ENCODE measurements at places on chromosomes 1 and 21.

GRCh38 chr21:41444703-41445464 lies 18.8 kb downstream of the MX1 start:
- no peak for DNase-seq

GRCh38 chr1:29251164-29252124 lies 15.1 kb downstream of the PTPRU start:
- DNase-seq, result no peak

DNA sequence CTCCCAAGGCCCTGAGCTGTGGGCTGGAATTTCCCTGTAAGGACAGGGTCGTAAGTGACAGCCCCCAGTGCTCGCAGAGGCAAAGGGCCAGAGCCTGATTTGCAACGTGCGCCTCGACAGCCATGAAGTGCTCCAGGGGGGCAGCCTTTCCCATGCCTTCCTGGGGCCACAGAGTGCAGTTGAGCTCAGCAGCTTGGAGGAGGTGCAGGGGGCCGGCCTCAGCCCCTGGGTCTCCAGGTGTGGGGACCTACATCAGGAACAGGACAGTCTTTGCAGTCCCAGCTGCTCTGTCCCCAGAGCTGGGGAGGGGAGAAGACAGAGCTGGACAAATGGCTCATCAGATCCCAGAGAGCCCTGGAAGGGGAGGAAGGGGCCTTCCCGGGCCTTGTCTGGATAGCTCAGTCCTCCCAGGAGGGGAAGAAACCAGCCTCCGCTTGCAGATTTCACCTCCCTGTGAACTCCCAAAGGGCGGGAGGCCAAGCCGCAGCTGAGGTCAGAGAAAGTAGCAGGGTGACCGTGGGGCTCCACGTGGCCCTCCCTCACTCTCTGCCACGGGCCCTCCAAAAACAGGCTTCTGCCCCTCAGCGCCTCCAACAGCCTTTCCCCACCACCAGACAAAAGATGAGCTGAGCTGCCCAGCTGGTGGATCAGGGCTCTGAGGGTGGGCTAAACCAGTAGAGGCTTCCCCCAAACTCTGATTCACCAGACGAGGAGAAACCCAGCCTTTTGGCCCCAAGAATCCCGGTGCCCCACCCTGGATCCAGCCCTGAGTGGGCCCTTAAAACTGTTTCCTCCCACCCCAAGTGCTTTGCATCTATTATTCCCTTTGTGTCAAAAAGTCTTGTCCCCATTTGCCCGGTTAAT lies 76.5 kb downstream of the DHRS3 start:
- DNase-seq, result no peak

DNA sequence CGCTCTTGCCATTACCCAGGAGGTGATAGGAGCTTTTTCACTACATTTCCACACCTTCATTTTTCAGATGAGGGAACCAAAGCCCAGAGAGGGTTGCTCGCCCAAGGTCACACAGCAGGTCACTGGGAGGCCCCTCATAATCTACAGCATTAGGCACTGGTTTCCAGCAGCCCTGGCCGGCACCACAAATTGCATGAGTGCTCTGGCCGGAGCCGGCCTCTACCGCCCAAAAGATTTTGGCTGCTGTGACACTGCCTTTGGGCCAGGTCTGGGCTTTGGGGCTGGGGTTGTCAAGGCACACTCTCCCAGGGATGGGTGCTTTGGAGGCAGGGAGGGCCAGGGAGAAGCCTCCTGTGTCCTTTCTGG lies 15.4 kb downstream of the DHRS3 start:
- no peak for DNase-seq

- DNase-seq, result no peak
Measured at GRCh38 chr1:101929343-101929742, 67.4 kb downstream of the OLFM3 start.

DNA sequence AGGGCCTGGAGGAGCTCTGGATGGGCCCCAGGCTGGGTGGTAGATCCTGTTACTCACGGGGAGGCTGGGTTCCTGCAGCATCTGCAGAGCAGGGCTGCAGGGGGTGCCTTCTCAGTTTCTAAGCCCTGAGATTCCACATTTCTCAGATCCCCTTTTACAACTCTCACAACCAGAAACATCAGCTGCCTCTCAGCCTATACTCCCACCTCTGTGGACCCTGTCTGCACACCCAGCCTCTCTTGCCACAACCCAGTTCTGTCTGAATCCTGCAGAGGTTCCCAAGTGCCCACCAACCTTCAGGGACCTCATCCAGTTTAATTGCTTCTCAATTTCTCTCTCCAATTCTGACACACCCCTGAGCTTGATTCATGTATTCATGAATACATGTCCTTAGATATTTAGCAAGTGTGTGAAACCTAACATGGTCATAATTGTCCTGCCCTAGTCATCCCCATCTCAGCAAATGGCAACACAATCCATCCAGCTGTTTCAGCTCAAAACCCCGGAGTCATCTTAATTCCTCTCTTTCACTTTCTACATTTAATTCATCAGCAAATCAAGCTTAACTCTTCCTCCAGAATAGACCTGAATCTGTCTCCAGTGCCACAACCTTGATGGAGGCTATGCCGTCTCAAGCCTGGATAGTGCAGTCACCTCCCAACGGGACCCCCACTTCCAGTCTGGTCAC lies 57.0 kb upstream of the NEK2 start:
- no peak for DNase-seq

DNA sequence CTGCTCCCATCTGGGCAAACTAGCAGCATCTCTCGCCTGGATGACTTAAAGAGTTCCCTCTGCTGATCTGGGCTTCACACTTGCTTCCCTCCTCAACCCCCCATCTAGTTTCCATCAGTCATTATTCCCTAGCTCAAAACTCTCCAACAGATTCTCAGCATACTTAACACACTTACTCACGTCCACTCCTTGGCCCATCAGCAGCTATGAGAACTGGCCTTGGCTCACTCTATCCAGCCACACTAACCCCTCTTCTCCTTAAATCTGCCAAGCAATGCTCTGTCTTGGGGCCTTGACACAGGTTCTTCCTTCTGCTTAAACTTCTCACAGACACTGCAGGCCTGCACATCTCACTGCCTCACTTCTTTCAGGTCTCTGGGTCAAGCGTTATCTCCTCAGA lies 41.6 kb downstream of the GNG12 start:
- DNase-seq, result no peak

- DNase-seq, result no peak
Measured at GRCh38 chr1:119632103-119632490, 16.0 kb downstream of the ZNF697 start.

DNA sequence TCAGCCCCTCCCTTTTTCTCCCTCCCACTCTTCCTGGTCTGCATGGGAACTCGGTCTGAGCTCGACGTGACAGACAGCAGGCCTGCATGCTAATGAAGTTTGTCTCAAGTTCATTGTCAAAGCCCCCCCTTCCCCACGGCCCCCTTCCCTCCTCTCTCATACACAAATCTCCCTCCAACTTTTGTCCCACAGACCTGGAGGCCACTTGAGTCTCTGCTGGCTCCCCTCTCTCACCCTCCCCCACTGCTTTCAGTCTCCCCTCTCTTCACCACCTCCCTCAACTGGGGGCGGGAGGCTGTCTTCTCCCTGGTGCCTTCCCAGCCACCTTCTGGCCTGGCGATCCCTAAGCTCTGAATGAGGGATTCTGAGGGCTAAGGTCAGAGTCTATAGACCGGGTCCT lies 61.3 kb downstream of the RHBG start:
- no peak for DNase-seq

DNA sequence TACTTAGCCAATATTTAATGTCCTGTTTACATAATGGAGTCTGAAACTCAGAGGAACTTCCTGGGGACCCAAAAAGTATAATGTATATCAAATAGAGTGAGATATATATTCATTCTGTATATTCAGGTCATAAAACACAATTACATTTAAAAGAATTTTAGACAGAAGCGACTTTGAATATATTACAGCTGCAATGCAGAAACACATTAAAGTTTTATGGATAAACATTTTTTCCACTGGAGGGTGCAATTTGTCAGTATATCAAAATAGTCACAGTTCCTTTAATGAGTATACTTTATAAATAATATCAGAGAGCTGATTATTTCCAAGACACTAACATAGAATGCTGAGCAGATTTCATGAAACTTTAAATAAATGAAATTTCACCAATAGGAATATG lies 43.9 kb upstream of the CRB1 start:
- DNase-seq, result no peak

GRCh38 chr21:25688275-25689155 lies 46.2 kb downstream of the ATP5PF start:
- no peak for DNase-seq

GRCh38 chr1:36284061-36284460 lies 22.1 kb upstream of the SH3D21 start:
- no peak for DNase-seq

GRCh38 chr1:13901039-13901438 lies 201.1 kb downstream of the PRDM2 start:
- no peak for DNase-seq

GRCh38 chr21:28200726-28201125 lies 792.0 kb downstream of the LTN1 start:
- DNase-seq, result no peak

DNA sequence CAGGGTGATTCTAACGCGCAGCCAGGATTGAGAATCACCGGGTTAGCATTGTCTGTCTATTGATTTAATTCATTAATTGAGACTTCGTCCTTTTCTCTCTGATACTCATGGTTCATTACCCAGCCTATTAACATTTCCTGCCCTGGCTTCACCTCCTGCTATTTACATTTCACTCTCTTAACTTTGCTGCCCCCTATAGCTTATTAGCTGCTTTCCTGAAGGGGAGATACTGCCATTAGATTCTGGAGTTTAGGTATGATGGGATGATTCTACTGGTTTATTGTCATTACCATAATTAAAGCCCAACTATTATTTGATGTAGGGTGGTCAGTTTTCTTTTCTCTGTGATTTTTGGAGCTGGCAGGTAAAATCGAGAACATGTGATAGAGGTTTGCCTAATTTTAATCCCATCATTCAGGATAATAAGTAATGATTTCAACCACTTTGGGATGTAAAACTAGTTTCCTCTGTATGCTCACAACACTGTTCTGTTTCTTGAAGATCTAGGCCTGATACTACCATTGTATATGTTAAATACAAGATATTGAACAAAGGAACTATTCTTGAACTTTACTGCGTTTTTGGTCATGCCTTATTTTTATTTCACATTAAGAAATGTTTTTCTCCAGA lies 6.4 kb downstream of the PPP2R5A start:
- DNase-seq, result no peak

DNA sequence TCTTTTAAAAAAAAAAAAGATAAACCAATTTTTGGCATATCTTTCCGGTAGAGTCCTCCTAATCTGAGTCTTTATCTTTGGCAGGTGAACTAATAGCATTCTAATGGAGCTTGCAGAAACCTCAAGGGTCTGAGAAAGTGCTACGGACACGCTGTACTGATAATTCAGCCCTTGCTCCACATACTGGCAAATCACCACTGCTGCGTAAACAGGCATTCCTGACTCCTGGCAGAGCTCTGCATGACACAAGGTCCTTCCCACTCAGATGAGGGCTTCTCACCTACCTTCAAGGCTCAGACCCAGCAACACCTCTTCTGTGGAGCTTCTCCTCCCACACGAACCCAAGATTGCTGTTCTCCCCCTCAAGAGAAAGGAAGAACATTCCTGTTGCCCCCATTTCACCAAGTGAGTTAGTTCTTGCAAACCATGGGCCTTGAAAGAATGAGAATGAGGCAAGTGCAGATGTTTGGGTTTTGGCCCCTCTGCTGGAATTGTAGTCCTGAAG lies 48.0 kb downstream of the LYST start:
- DNase-seq, result no peak

DNA sequence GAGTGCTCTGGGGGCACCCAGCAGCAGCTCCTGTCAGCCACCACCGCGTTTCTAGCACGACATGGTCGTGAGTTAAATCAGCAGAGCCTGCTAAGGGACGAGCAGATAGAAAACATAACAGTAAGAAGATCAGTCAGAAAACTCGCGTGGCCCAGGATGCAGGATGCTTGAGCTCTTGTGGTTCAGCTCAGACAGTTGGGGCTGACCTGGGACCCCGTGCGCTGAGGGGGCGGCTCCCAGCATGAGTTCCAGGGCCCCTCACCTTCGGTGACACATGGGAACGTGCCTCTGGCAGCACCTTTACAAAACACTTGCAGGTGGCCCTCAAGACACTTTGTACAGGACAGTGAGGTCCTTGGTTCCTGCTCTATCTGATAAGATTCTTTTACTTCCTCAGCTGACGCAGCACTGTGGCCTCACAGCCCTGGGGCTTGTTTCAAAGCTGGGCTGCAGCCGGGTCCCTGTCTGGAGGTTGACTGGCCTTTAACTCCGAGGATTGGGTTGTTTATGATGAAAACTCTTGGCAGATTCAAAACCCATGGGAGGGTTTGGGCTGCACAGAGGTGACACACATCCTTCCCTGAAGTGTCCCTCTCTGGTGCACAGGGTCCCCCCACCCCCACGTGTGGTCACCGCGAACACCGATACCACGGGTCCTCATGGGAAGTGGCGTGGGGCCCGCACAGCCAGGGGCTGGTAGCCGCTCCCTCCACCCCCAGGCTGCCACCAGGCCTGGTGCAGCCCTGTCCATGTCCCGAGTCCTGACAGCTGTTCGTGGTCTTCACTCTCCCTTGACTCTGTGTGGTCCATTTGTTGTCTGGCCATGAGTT lies 65.3 kb upstream of the COL6A1 start:
- no peak for DNase-seq

GRCh38 chr1:93707956-93708355 lies 26.3 kb upstream of the BCAR3 start:
- no peak for DNase-seq

DNA sequence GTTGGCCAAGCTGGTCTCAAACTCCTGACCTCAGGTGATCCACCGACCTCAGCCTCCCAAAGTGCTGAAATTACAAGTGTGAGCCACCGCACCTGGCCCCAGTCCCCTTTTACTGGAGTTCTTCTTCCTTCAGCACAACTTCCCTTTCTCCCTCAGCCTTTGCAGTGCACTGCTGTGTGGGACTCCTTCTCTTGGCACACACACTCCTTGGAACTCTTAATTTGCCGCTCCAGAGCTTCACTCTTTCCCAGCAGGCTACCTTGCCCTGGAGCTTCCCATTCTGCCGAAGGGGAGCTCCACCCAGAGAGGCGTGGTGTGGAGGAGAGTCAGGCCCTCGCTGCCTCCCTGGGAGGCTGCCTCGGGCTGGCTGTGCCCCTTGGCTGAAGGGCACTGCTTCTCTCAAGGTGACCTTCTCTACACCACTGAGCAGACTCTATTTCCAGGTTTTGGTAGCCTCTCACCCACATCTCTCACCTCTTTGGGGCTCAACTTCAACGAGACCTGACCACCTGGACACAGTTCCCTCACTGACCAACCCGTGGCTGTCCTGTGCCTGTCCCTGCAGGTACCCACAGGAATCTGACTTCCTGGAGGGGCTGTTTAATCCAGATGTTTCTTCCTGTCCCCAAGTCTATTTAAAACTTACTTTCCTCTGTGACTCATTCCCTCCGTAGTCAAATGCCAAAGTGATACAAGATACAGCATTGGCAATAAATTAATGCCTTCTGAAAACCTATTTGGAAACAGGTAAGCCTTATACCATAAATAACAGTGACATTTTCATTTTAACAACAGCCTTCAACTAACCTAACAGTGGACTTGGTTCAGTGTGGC lies 227.3 kb upstream of the KIAA0040 start:
- DNase-seq, result no peak

- DNase-seq, result no peak
Measured at GRCh38 chr1:208118841-208119606, 125.2 kb downstream of the PLXNA2 start.

All from stimulated activated CD4-positive, alpha-beta T cell treated with anti-CD3 and anti-CD28 coated beads, Interleukin-1b, Interleukin-23, amount 100 ng/mL, for 4 hours (primary cell).